ENCODE measurements at places on chromosomes 1 and 21.

GRCh38 chr1:41662061-41662764 lies 177.7 kb upstream of the EDN2 start:
- DNase-seq, result peak; percentile 26

DNA sequence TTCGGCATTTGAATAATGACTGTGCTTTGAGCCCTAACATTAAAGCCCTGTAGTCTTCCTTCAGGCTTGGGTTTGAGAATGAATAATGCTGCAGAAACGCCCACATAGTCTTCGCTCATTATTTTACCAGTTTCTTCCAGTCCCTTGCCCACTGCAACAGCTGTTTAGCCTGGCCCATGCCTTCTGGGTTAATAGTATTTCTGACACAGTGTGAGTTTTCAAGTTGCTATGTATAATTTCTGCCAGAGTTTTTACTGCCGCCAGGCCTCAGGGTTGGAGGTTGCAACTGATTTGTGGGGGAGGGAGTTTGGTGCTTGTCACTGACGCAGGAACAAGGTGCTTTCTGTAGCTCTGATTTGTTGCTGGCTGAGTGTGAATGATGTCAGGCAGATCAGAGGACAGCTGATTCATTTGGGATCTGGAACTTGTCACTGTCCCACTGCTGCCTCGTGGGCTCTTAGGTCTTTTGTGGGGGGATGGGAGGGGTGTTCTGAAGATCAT lies 109.8 kb downstream of the MAST2 start:
- DNase-seq, result no peak

- no peak for DNase-seq
Measured at GRCh38 chr21:34276711-34277425, 86.9 kb upstream of the KCNE2 start.

DNA sequence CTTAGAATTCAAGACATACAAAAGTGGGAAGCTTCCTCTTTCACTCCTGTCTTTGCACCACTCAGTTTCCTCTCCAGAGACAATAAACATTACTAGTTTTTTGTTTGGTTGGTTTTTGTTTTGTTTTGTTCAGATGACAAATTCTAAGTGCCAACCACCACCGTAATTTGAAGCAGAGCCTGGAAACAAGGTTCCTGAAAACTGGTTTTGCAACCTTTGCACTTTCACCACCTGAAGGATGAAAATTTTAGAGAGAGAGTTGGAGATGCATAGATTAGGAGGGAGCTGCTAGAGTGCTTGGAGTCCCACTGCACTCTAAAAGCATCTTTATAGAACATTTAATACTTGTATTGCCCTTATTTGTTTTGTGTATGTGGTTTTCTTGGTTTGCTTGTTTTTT lies 20.2 kb upstream of the MGST3 start:
- DNase-seq, result no peak

GRCh38 chr1:232428786-232429530 lies 201.0 kb downstream of the SIPA1L2 start:
- no peak for DNase-seq

DNA sequence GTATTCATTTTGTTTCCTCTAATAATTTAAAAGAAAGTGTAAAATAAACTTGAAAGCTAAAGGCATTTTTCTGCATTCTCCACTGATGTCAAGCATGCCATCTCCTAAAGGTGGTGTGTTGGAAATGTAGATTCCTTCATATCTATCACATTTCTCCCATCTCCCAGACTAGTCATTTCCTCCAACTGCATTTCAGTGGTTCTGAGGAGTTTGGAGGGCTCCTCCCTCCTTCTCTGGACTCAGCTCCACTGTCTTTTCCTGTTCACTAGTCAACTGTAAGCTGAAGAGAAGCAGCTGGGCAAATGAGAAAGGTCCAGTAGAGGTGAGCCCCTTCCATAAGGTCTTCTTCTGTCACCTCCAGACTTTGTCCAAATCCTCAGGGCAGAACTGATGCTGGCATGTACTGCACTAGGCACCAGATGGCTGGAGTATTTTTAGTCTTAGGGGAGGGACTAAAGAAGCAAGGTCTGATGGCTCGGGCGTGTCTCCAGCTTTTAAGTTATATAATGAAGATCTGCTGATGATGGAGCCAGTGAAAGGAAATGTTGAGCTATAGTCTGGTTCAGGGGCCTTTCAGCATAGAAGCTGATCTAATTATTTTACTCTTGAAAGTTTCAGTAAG lies 186.1 kb downstream of the NTNG1 start:
- no peak for DNase-seq

DNA sequence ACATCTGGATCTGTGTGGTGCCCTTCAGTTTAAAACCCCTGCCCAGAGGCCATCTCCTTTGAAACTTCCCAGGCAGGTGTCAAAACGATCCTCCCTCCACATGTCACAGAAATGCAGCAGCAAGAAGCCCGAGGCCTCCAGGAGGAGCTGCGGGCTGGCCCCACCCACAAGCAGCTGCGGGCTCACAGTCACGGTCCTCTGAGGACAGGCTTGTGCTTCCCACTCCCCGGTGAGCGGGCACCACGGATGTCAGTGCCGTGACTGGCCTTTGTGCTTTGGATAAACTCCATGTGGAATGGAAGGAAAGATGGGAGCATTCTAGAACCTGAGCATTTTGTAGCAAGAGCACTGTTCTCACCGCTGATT lies 65.8 kb downstream of the SIK1 start:
- no peak for DNase-seq

DNA sequence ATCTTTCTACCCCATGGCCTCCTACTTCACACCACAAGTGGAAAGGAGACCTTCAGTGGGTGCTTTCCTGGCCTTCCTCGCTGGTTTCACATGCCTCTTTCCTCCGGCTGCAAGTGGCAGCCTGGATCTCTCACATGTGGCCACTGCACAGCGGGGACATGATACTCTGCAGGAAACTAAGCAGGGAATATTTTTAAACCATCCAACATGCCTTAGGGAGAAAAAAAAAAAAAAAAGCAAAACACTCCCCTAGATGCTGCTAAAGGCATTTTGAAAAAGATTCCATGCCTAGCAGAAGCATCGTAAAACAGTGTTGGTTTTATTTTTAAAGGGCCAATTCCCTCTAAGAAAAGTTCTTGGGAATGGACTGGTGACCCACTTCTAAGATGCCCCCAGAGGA lies 12.2 kb upstream of the GJA5 start:
- DNase-seq, result no peak

GRCh38 chr1:10664251-10664650 lies 132.2 kb downstream of the CASZ1 start:
- DNase-seq, result no peak

- DNase-seq, result no peak
Measured at GRCh38 chr21:39198800-39199199, 15.5 kb upstream of the PSMG1 start.

GRCh38 chr1:62391369-62391971 lies 45.4 kb upstream of the USP1 start:
- no peak for DNase-seq

DNA sequence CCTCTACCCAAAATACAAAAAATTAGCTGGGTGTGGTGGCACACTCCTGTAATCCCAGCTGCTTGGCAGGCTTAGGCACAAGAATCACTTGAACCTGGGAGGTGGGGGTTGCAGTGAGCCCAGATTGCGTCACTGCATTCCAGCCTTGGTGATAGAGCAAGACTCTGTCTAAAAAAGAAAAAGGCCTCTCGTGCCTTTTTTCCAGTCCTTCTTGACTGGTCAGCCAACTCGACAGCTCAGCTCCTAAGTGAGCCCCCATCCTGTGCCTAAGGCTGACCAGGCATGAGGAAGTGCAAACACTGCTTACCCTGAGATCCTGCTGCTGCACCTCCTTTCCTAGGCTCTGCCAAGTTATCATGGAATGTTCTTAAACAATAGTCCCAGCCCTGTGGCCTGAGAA lies 10.1 kb upstream of the PROK1 start:
- no peak for DNase-seq

DNA sequence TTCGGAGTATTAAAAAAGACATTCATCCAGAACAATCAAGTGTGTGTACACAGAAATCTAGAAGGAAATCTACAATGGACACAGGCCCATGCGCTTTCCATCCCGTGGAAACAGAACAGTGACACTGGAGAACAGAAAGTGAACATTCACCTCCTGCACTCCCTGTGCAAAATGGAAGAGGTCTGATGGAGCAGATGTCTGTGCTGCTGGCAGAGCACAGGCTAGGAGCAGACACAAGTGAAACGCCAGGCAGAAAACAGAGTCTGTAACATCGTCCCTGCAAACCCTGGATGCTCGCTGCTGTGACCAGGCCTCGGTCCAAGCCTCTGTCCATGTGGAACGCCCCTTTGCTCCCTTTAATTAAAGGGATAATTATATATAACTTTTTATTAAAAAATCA lies 36.1 kb downstream of the SLC45A1 start:
- DNase-seq, result no peak

GRCh38 chr1:66266756-66267155 lies 267.2 kb upstream of the SGIP1 start:
- DNase-seq, result no peak

GRCh38 chr1:109891930-109892329 lies 18.7 kb upstream of the CSF1 start:
- DNase-seq, result no peak

DNA sequence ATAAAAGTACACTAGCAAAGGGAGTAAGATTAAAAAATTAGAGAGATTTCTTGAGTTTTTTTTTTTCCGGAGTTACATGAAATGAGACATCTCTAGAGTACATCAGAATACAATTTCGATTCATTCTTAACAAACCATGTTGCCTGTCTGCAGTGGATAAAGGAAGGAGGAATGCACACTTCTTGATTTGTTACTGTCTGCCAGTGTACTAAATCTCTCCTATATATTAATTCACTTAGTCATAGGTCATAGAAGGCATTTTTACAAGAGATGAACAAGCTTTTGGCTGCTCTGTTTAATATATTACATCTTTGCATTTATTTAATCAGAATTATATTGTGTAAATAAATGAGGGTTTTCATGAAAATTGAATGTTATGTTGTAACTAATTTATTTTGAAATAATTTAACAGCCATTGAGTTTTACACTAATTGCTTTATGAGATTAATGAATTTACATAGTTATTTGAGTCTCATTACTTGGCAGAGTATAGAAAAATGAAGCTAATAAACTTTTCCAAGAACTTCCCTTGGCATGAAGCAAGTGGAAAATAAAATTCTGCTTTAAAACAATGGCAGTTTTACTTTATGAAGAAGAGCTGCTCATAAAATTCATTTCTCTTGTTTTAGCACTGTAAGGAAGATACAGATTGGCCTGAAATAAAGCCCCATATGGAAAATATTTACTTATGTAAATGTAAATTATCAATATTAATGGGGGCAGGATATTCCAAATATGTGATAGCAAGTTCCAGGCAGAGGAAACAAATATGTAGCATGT lies 1284.7 kb downstream of the BRINP3 start:
- no peak for DNase-seq
